ENCODE measurements at places on chromosomes 3 and 15.

GRCh38 chr3:14418296-14419250 is 16.2 kb downstream of the SLC6A6 start:
- no peak for DNase-seq

GRCh38 chr3:114308377-114308776 is 14.5 kb downstream of the TIGIT start:
- DNase-seq: no peak

GRCh38 chr15:58742022-58742813 is 7.3 kb downstream of the ADAM10 start:
- no peak for DNase-seq

- DNase-seq: no peak
Observed at GRCh38 chr3:194043516-194043915, 92.4 kb upstream of the HES1 start.

DNA sequence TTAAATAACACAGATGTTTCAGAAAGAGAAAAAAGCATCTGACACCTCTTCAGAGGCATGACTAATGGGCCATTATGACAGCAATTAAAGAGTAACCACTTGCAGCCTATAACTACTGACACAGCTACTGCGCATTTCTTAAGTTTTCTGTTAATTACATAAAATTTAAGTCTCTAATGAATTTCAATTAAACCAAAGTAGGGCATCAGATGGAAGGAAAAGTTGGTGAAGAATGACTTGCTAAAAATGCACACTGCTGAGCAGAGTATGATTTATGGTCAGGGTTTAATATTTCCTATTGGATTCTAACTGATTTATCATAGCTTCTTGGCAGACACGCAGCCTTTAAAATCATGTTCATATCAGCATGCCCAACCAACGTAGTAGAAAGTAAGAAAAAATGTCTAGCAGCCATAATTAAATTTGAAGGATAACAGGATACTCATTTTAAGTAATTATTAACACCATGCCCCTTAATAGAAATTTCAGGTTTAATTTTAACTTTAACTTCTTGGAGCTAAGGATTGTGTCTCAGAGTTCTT is 140.0 kb downstream of the CBLB start:
- no peak for DNase-seq

- DNase-seq: peak; percentile 13
Observed at GRCh38 chr3:192916371-192917027, 1.2 kb downstream of the MB21D2 start.

DNA sequence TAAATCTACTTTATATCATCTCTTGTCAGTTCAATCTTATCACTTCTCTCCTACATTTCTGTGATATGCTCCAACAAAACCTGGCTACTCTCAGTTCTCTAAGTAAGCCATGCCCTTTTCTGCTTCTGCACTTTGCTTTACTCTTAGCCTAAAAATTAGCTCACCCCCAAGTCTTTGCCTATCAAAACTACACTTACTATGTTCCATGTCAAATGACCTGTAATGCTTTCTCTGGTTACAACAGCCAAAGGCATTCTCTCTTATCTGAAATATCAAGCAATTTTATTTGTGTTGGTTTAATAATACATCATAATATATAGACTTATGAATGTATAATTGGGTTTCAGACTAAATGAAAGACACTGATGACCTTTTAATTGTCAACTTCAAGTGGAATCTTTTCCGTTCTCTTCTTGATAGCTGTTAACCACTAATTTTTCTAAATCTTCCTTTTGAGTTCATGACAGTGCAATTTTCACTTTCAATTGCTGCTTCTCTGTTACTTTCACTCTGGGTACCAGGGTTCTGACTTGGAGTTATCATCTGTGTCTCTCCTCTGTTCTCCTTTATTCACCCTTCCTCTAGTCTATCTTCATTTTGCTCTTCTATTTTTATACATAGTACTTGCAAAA is 619.0 kb upstream of the GOLIM4 start:
- no peak for DNase-seq

DNA sequence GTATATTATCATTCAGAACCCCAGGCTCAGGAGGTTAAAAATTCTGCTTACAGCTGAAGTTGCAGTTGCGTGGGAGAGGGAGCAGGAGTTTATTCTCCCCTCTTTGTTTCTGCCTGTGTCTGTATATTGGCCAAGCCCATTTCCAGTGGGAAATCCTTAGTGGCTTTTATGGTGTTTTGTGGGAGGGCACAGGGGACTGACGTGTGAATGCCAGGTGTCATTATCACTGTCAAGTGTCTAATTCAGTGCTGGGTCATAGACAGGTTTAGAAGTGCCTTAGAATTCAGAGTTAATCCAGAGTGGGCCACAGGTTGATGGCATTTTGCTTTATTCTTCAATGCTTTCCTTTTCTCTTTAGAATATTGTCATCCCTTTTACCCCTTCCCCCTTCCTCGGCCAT is 33.4 kb downstream of the SLCO3A1 start:
- no peak for DNase-seq

DNA sequence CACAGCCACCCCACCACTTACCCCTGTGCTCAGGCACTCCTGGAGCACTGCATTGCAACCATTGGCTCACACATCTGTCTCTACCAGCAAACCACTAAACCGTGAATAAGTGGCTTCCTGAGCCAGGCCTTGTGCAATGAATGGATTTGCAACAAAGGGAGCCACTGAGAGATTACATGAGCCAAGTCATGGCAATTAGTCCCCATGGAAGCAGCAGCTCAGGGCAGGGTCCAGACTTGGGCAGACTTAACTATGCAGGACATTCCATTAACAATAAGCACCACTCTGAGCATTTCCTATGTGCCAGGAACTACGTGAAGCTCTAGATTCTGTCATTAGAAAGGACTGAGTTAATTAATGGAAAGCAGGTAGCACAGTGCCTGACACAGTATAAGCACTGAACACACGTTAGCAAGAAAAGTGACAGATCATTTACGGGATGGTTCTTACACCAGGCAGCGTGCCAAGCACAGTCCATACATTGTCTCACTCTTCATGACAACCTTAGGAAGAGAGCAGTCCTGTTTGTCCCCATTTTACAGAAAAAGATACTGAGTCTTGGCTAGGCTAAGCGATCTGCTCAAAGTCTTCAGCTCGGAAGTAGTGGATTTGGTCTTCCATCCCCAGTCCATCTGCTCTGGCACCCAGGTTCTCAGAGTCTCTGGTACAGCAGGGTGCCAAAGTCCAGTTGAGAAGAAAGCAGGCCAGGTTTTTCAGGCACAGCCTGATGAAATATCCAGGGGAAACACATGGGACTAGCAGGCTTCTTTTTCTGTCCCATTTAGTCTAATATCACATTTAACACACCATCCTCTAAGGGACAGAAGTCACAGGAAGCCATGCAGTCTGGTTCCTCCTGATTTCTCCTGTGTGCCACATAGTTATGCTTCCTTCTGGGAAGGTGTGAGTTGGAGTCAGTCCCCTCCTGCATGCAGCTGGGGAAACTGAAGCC is 44.1 kb downstream of the LIPC start:
- no peak for DNase-seq

All from activated CD4-positive, alpha-beta T cell treated with anti-CD3 and anti-CD28 coated beads for 48 hours (primary cell).